ENCODE measurements at places on chromosomes 16 and 17. TPM values are rescaled to one million over a fixed set of nuclear protein-coding genes. Genes with fewer than 3 reads are reported as not detected.

Gene ITGAL
- 0.70 TPM for total RNA-seq

Gene CD7
- 1.6 TPM for total RNA-seq

Gene DRC3
- total RNA-seq, result 5.1 TPM

Gene KRTAP1-5
- total RNA-seq, result 199 TPM

Gene CEMP1
- 3.9 TPM for total RNA-seq

Gene GNG13
- total RNA-seq, result not detected

GRCh38 chr17:2695961-2696760 lies 15.4 kb downstream of the CLUH start:
- H3K36me3 ChIP-seq, result peaks cover 100% of the 10 kb centered on the region
- H3K4me3 ChIP-seq, result no peak overlapping the region
- H3K27ac ChIP-seq, result no peak overlapping the region
- no peaks in the 10 kb centered on the region for H3K27me3 ChIP-seq
- DNase-seq, result peak; percentile 57

DNA sequence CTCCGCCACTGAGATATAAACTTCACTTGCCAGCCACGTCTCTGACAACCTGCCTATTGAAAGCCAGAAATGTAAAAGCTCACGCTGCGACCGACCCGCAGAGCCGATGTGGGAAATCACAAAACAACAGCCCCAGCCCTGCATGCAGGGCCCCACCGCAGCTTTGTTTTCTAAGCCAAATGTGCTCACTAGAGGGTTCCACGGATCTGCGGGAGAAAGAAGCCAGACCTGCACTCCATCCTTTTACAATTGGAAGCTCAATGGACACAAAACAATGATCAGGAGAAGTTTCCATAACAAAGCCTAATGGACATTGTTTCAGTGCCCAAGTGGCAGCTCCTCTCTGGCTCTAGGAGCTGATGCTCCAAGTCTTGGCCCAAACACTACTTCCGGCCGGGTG lies 33.1 kb downstream of the WIPI1 start:
- H3K27ac ChIP-seq, result no peak overlapping the region
- H3K4me1 ChIP-seq, result no peaks in the 10 kb centered on the region
- no peak overlapping the region for H3K4me3 ChIP-seq
- peaks cover 92% of the 10 kb centered on the region for H3K36me3 ChIP-seq
- H3K27me3 ChIP-seq, result no peaks in the 10 kb centered on the region

GRCh38 chr16:79882340-79883005 lies 281.9 kb upstream of the MAF start:
- DNase-seq, result no peak
- H3K27ac ChIP-seq, result no peak overlapping the region
- H3K36me3 ChIP-seq, result no peaks in the 10 kb centered on the region
- H3K27me3 ChIP-seq, result no peaks in the 10 kb centered on the region
- H3K4me3 ChIP-seq, result no peak overlapping the region

- H3K36me3 ChIP-seq, result no peaks in the 10 kb centered on the region
- H3K27ac ChIP-seq, result no peak overlapping the region
- DNase-seq, result no peak
- H3K27me3 ChIP-seq, result no peaks in the 10 kb centered on the region
- no peak overlapping the region for H3K4me3 ChIP-seq
Measured at GRCh38 chr17:32256012-32256700, 9.5 kb upstream of the RHBDL3 start.

GRCh38 chr17:63332286-63332685 lies 113.8 kb downstream of the CYB561 start:
- no peak overlapping the region for H3K27ac ChIP-seq
- no peaks in the 10 kb centered on the region for H3K27me3 ChIP-seq
- H3K4me1 ChIP-seq, result no peaks in the 10 kb centered on the region
- no peak overlapping the region for H3K4me3 ChIP-seq
- no peaks in the 10 kb centered on the region for H3K36me3 ChIP-seq
- DNase-seq, result no peak

DNA sequence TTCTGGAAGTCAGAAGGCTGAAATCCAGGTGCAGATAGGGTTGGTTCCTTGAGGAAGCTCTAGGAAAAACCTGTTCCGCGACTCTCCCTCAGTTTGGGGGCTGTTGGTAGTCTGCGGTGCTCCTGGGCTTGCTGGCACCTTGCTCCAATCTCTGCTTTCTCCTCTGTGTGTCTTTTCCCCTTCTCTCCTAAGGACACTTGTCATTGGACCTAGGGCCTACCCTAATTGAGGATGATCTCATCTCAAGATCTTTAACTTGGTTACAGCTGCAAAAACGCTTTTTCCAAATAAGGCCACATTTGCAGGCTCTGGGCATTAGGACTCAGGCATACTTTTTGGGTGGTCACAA lies 12.9 kb upstream of the CACNG4 start:
- no peak for DNase-seq
- no peaks in the 10 kb centered on the region for H3K36me3 ChIP-seq
- H3K27me3 ChIP-seq, result peaks cover 25% of the 10 kb centered on the region
- peaks cover 20% of the 10 kb centered on the region for H3K4me1 ChIP-seq

GRCh38 chr17:45127548-45128300 lies 4.6 kb downstream of the PLCD3 start:
- H3K27me3 ChIP-seq, result no peaks in the 10 kb centered on the region
- no peak for DNase-seq
- H3K36me3 ChIP-seq, result no peaks in the 10 kb centered on the region
- H3K4me1 ChIP-seq, result peaks cover 74% of the 10 kb centered on the region

Measured in suprapubic skin (tissue), 4 donors.